ENCODE measurements at places on chromosomes 4 and X.

GRCh38 chrX:84064814-84065213 lies 123.2 kb downstream of the RPS6KA6 start:
- DNase-seq: peak; percentile 72

GRCh38 chrX:46840946-46841345 lies 4.1 kb downstream of the RP2 start:
- DNase-seq: no peak

DNA sequence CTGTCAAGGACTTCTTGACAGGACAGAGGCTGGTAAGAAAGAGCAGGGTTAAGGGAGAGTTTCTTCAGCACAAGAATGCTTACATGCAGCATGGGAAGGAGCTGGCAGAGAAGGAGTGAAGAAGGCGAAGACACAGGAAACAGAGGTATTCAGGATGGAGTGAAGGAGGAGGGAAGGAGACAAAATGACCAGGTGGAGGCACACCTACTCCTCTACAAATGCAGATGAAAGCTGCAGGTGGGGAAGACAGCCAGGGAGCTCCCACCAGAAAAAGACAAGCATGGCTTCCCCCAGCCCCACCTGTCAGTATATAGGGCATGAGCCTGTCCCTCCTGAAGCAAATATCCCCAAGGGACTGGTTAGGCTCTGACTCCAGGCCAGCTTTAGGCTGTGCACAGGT lies 29.6 kb upstream of the NKRF start:
- DNase-seq: no peak

DNA sequence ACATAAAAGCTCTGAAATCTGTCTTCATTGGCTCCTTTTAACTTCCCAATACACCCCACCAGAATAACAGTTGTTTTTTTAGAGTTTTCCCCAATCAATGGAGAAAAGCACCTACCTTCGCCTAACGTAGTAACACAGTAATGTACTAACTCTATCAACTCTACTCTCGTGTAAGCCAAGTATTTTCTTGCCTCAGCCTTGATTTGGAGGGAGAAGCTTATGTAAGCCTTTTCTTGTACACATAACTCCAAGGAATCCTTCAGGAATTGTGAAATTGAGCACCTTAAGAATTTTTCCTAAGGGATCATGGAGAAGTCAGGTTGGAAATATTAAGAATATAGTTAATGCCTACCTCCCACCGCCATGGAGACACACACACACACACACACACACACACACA lies 181.2 kb downstream of the RAPGEF2 start:
- DNase-seq: no peak

DNA sequence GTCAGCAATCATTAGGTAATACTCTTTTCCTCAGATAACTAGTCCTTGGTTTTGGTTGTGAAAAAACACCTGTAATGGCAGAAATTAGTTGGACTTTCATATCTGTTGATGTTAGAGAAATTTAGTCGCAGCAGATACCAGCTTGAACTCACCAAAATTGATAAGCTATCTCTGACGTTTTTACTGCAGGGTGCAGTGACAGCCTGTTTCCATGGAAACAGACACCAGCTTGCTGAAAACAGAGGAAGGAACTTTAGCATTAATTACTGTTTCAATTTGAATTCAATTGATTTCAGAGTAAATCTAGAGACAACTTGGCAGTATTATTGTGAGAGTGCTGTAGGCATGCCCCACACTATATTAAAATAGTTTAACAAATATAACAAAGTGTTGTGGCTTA lies 246.5 kb downstream of the PPP1R2C start:
- no peak for DNase-seq

DNA sequence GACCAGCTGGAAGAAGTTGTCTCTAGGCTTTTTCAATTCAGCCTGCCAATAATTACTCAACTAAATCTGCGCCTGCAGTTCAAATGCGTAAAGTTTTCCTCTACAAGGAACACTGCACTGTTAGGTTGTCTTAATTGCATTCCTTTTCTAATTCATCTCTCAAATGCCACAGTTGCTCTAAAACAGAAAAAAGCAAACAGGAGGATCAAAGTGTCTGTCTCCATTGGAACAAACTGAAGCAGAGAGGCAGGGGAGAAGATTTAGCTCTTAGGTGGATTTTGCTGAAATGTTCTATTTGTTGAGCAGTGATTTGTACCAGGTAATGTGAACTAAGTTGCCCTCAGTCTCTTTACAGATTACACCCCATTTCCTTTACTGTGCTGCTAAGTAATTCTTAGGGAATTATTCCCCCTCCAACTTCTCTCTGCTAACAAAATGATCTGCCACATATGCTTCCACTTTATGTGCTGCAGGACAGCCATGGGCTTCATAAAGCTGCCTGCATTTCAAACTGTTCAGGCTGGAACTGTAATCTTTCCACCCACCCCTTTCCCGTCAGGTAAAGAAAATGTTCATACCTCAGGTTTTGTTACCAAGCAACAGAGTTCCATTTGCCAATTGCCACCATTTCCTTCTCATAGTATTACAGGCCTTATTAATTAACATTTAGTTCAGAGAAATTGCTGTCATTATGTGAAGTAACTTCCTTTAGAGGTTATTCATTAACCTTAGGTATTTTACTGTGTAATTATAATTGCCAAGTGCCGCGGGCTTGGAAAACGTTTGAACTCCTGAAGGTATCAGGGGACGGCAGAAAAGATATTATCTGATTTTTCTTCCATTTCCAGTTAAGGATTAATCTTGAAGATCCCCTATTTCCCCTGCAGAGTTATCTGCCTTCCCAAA lies 149.3 kb downstream of the SPRY1 start:
- no peak for DNase-seq

DNA sequence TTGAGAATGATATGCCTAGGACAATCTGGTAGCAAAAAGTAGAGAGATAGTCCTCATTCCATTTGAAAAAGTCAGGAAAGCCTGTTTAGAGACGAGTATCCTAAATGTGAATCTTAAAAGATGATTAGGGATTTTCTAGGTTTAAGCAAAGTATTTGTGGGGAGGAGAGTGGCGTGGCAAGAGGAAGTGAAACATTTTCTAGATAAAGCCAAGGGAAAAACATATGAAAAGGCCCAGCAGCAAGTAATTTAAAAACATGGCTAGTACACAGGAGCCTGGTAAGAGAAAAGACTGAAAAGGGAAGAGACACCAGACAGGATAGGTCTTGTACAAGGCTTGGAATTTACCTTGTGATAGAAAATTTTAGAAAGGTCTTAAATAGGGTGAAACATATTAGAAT lies 45.9 kb downstream of the CORIN start:
- DNase-seq: no peak

DNA sequence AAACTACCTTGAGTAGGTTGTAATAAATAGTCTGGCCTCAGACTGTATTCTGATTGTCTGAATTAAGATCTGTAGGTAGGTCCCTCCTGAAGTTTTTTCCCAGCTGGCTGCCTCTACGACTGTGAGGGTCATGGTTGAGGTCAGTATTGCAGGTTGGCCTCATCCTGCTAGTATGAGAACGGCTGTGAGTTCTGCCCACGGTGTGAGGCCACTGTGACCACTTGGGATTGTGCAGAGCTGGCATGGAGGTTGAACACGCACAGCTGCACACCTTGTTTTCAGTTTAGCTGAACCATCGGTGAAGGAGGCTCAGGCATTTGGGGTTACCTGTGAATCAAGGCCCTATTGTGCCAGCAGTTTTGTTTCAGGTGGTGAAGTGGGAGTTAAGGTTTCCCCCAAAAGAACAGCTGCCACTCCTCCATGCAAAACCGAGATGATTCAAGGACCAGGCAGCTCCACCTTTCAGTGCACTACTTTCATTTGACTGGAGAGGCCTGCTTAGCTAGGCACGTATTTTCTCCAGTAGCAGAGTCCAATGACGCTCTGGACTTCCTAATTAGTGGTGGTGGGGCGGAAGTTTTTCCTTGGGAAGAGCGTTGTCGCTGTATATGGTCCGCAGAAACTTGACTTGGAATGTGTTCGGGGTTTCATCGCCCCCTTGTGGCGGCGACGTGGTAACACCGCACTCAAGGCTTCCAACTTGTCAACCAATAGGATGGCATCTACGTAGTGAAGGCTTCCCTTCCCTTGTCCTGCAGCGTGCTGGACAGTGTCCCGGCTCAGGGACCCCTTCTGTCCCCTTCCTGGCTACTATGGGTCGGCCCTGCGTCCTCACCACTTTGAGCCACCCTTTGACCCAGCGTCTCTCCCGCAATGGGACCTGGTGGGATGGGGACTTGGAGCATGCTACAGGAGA lies 13.8 kb downstream of the CMC4 start:
- DNase-seq: peak; percentile 73

DNA sequence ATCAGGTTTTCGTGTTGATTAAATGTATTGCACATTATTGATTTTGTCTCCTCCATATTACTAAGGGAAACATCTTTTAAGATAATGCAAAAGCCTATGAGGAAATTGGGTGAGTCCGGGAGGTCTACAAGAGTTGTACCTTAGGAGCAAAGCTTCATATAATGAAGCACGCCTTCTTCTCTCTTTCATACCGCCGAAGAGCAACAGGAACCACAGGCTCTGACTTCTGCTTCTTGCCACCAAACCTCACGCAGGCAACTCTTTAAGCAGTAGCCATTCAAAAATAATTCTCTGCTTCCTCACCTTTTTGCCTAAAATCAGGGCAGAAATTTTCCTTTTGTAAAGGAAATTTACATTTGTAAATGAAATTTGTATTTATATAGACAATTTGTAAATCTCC lies 139.6 kb downstream of the SPRY1 start:
- no peak for DNase-seq

- DNase-seq: no peak
Measured at GRCh38 chr4:157225096-157225495, 4.6 kb downstream of the GRIA2 start.

DNA sequence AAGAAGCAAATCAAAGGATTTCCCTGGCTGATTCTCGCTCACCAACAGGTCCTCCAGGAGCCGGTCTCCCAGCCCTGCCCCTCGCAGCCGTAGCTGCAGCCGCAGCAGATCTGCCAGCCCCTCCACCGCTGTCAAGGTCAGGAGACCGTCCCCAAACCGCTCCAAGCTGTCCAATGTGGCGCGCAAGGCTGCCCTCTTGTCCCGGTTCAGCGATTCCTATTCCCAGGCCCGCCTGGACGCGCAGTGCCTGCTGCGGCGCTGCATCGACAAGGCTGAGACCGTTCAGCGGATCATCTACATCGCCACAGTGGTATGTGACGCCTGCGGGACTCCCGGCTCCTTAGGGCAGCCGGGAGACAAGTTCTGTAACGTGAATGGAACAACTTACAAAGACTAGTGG lies 25.6 kb downstream of the SPATA18 start:
- DNase-seq: no peak

DNA sequence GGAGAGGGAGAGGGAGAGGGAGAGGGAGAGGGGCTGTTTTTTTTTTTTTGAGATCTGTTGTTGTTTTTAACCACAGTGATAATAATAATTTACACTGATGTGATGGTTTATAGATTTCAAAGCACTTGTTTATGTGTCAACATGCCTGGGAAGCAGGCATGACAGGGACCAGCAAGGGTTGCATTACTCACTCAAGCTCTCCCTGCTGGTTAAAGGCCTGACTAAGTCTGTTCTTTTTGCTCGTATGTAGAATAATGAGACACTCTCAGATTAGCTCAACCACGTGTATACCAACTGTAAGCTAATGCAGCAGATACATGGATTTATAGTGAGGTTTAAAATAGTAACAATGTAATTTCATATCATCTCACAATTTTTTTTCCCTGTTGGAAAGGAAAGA lies 134.6 kb upstream of the BOD1L1 start:
- no peak for DNase-seq
